NCI-H1417 treated with DMSO at 0.1 percent for 48 hours (cell line): ENCODE measurements at places on chromosomes 2 and 18.

DNA sequence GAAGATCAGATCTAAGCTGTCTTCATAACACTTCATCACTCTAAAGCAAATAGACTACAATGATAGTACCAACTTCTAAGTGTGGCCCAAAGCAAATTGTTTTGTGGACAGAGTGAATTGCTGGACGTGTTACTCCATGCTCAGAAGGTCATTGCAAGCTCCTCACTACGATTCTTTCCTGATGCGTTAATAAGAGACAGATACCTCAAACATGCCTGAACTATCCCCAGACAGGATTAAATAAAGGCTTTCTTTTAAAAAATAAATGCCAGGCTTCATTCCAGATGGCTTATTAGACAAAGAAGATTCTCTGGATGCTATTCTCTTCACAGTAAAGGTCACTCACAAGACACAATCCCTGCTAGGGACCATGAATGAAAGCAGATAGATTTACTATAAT, 621.2 kb downstream of the DCDC2C start:
- DNase-seq: no peak

- no peak for DNase-seq
Observed at GRCh38 chr2:234827096-234827860, 124.5 kb upstream of the SH3BP4 start.

- DNase-seq: no peak
Observed at GRCh38 chr2:36163520-36164254, 191.9 kb upstream of the CRIM1 start.

GRCh38 chr2:152676461-152676860, 40.8 kb downstream of the PRPF40A start:
- DNase-seq: no peak

DNA sequence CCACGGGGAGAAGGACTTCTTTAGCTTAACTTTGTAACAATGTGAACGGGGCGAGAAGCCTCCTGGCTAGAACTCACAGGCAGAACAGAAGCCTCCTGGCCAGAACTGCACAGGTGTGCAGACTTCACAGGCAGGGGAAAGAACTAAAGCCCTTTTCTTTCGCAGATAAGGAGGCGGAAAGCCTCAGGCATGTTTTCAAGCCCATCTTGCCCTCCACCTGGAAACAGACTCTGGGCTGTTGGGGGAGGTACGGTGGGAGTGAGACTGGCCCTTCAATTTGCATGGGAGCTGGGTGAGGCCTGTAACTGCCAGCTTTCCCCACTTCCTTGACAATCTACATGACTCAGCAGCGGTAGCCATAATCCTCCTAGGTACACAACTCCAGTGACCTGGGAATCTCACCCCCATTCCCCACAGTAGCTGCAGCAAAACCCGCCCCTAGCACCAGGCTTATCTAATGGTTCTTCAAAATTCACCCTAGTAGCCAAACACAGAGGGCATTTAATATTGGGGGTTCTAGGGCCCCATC, 22.9 kb upstream of the ABCA12 start:
- no peak for DNase-seq

DNA sequence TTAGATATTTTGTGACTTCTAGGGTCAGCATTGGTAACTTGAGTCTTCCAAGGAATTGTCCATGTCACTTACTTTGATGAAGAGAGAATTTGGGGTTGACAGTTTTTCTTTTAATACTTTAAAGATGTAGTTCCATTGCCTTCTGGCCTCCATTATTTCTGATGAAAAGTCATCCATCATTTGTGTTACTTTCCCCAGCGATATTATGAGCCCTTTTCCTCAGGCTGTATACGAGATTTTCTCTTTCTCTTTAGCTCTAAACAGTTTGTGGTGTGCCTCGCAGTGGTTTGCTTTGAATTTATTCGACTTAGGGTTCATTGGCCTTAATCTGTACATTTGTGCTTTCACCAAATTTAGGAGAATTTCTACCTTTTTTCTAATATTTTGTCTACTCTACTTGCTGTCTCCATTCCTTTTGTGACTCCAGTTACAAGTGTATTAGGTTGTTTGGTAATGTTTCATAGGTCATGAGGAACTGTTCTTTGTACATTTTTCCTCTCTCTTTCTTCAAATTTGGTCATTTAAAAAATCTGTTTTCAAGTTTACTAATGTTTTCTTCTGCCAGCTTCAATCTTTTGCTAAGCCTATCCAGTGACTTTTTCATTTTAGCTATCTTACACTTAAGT, 131.4 kb upstream of the OTOS start:
- DNase-seq: no peak

- DNase-seq: no peak
Observed at GRCh38 chr18:22524783-22525182, 107.1 kb upstream of the CTAGE1 start.

DNA sequence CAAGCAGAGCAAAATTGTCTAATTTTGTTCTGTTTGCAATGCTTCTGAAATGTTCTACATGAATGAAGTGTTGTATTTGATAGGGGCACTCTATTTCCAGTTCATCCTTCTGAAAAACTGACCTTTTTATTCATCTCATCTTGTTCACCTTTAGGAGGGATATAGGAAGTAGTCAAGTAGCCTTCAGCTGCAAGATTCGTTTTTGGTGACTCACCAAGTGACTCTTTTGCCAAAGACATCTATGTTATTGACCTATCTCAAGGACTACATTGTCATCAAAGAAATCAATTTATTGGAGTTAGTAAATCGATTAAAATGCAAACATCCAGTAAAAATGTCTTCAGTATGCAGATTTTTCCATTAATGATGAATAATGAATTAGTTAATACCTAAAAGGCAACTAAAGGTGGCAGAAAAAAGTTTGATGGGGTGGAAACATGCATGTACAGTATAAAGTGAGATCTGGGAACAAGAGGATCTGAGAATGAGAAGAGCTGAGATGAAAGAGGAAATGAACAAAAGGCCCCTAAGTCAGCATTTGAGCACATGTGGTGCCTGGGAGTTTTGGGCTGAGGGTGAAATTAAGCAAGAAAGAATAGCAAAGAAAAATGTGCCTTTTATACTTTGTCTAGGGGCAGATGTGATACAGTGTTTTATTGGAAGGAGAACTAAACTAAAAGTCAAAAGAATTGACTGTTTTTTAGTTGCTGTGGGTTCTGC, 255.1 kb upstream of the LINC00305 start:
- DNase-seq: no peak

- DNase-seq: no peak
Observed at GRCh38 chr2:183222751-183223150, 98.5 kb downstream of the NUP35 start.

DNA sequence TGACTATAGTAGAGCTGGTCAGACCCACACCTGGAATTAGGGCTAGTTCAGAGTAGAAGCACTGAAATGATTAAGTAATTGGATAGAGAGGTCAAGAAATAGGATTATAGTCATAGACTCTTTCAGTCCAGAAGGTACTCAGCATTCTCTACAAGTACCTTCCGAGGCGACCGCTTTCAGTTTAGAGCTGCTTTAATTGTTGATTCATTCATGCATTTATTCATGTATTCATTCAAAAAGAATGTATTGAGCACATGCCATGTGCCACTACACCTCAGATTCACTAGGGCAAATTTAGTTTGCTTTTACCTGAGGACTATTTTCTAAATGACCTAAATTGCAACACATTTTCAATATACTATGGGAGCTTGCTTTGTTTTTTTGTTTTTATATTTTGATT, 48.7 kb downstream of the CRIM1 start:
- DNase-seq: no peak

DNA sequence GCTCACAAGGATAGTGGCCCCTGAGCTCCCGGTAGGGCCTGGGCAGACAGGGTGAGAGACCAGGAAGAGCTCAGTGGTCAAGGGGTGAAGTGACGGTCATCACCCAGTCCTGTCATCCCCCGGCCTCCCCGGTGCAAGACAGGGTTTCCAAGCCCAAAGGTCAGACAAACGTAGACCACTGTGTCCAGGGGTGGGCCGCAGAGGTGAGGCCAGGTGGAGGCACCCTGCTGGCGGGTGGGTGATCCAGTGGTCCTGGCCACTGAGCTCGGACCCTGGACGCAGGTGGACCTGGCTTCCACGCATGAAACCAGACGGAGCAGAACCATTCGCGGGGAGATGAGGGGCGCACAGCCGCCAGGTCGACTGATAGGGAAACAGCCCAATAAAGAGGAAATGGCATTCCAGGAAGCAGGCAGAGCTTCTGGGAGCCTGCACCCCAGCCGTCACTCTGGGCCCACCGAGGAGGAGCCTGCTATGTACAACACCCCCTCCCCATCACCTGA, 14.4 kb upstream of the SNED1 start:
- DNase-seq: no peak

DNA sequence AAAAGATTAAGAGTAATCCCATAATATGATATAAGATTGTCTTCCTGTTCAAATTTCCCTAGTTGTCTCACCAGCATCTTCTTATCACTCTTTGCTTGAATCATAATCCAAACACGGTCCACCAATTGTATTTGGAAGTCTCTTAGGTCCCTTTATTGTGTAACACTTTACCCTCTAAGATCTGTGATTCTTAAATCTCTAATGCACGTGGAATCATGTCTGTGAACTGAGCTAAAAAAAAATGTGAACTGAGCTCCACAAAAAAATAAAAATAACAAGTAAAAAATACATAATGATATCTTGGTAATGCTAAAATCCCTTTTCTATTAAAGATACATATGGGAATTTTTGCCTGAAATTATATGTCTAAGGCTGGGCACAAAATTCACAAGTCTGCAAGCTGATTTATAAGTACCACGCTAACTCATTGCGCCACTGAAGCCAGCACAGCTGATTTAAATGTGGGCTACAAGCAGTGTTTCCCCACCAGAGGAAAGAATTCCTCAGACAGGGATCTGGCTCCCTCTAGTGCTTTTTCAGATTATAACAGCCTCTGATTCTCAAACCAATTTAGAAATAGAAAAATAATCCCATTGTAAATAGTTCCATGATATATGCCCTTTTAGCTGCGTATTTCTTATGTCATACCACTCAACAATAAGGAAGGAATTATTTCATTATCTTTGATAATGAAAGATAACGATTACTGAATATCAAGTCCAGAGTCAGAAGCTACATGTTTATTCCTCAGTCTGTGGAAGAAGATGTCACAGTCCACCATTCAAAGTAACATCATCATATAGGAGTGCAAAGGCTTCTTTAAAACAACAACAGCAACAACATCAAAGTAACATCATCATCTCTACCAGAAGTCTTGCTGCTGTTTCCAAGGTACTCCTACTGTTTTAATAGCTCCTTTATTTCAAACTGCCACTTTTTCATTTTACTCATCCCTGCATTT, 22.9 kb downstream of the RBM43 start:
- no peak for DNase-seq

DNA sequence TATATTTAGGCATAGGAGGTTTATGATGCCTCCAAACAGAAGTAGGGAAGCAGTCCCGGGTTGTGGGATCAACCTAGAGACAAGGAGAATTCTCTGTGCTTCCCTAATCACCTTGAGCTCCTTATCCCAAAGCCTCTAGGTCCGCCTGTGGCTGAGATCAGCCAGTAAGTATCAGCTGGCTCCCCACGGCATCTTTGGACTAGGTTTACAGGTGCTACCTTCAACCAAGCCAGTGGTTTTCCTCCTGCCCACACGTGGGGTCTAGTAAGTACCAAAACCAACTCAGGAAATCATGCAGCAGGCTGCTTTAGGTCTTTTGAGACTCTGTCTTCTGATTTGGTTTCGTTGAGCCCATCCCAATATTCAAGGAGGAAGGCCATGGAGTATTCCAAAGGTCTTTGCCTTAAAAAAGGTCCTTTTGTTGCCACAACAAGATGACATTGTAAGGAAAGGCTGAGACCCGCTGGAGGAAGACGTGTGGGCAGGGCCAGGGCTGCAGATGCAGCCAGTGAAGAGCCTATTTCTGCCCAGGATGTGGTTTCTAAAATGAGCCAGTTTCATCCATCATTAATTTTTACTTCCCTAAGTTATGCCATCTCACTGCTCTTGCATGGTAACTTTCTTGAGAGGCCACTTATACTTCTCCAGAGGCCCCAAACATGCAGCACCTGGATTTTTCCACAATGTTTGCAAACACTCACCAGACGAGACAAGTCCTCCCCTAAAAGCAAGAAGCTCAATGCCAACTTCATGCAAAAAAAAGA, 248.7 kb downstream of the RNF152 start:
- DNase-seq: peak; percentile 59

GRCh38 chr2:232042911-232043574, 81.5 kb downstream of the DIS3L2 start:
- DNase-seq: no peak

DNA sequence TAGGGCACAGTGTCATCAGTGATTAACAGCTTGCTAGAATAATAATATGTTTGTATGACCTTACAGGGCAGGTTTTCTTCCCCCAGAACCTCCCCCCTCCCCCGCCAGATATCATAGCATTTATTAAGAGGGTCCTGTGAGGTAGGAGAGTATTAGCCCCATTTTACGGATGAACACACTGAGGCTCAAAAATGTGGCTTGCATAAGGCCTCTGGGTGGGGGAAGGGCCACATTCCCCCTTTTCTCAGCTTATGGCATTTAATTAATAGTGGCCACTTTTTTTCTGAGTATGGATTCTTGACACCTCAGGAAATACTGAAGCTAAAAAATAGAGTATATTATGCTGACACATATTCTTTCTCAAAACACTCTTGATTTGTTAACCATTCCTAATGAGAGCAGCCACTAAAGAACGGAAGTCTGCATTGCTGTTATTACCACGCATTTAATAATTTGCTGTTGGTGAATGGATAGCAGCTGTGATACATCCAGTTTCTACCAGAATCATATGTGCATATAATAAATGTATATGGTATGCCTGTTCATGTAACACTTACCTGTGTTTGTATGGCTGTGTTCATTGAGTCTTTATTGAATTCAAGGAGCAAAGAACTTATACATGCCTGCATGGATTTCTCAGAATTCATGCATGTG, 3.0 kb downstream of the CTIF start:
- no peak for DNase-seq

- DNase-seq: no peak
Observed at GRCh38 chr18:56807901-56808300, 156.7 kb downstream of the WDR7 start.

- no peak for DNase-seq
Observed at GRCh38 chr18:3411854-3412268, 38.1 kb upstream of the TGIF1 start.

GRCh38 chr2:204750389-204750788, 205.1 kb downstream of the PARD3B start:
- DNase-seq: no peak

DNA sequence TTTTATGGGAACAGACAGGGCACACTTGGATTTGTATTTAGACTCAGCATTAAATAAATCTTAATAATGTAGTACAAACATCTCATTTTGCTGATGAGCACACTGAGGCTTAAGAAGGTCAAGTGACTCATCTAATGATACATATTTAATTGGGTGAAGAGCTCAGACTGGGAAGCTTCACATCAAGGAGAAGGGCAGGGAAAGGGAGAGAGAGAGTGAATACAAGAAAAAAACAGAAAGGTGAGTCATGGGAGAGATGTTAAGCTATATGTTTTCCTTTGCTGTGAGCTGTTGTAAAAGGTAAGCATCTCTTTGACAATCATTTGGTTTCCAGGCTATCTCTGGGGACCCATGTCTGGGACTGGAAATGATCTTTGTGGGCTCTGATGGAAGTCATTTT, 277.8 kb downstream of the SETBP1 start:
- no peak for DNase-seq

GRCh38 chr2:211816754-211817153, 721.8 kb downstream of the ERBB4 start:
- DNase-seq: peak; percentile 64

- no peak for DNase-seq
Observed at GRCh38 chr2:207658156-207658555, 33.0 kb upstream of the METTL21A start.
